NCI-H1694 (cell line): ENCODE measurements at places on chromosomes 12 and 14.

GRCh38 chr12:69851976-69852375 is 26.9 kb downstream of the MYRFL start:
- DNase-seq, result no peak

- no peak for DNase-seq
Measured at GRCh38 chr12:13210236-13211190, 14.0 kb downstream of the EMP1 start.

- no peak for DNase-seq
Measured at GRCh38 chr14:68081489-68081888, 261.9 kb downstream of the RAD51B start.

DNA sequence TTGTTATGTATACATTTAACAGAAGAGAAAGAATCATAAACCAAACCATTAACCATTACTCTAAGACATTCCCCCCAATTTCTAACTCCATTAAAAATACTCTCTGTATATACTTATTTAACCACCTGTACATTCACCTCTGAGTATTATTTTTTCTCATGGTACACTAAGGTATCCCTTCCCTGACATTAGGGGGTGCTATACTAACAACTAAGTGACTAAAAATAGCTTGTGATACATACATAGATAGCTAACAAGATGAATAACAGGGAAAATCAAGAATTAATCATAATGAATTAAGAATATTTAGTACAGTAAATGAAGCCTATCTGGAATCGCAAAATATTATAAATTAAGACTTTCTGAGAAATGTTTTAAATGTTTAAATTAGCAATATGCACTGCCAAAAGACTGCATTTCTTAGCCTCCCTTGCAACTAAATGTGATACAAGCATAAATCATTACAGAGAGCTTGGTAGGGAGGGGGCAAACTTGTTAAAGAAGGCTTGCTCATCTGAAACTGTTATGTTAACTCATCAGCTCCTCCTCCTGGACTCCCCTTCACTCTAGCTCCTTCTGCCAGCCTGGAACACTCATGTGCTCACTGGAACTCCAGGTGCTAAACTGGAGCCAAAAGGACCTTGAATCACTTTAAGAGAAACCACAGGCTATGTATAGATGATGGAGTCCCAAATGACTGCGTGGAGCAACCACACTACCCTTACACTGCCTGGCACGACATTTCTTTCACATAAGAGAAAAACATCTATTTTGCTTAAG is 14.9 kb downstream of the C2CD5 start:
- peak; percentile 49 for DNase-seq

DNA sequence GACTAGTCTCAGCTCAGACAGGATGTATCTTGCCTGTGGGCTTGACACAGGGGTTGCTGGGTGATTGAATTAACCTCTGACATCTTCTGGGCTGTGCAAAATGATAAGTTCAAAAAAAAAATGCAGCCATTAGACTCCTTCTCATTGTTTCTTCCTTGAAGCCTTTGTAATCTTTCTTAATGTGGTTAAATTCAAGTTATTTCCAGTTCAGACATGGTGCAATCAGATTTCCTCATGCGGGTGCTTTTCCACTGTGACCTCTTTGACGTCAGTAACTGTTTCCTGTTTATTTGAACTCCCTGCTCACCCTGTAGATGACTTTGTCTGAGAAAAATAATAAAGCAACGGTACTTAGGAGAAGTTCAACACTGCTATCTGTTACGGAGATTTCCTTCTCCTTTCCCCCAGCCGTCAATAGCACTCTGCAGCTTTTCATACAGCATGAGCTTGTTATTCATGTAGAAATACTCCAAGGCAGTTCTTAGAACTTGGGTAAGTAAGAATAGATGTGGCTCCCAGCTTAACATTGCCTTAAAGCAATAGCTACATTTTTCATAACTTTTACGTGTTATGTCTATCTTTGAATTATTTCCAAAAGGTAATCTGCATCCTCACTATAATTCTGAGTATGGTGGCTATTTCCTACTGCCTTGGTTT is 155.5 kb downstream of the PRKCH start:
- no peak for DNase-seq

DNA sequence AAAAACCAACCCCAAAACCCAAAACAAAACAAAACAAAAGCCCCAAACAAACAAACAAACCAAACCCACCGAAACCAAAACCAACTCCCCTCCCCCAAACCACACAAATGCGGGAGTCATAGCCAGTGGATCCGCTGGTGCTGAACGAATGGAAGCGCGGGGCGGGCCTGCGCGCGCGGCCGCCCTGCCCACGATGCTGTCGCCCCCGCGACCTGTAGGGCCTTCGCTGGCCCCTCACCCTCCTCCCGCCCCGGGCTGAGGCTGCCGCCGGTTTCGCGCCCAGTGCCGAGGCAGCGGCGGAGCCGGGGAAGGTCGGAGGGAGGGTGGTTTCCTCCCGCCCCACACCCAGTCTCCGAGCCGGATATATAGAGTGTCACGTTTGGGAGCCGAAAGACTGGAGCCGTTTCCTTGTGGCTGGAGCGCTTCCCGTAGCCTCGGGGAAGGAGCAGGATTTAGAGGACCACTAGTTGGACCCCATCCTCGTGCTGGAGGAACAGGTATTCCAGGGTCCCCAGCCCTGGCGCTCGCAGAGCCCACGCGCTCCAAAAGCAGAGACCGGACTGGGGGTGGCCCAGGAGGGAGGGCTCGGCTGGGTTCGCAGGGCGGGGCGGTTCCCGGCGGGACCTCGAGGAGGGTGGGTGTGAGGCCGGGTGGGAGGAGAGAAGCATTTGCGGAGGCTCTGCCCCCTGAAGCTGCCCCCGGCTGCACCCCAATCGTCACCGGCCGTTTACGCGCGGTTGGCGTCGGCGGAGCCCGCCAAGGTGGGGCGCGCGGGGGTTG is at the start of gene FAR2:
FAR2 (plus strand) TSS at position 368 of the 780 bp plus-strand sequence. CDS start 121,172 bp downstream, outside the sequence.
- no peak for DNase-seq

- DNase-seq, result peak; percentile 57
Measured at GRCh38 chr12:53213348-53213747, 6.3 kb upstream of the ITGB7 start.

DNA sequence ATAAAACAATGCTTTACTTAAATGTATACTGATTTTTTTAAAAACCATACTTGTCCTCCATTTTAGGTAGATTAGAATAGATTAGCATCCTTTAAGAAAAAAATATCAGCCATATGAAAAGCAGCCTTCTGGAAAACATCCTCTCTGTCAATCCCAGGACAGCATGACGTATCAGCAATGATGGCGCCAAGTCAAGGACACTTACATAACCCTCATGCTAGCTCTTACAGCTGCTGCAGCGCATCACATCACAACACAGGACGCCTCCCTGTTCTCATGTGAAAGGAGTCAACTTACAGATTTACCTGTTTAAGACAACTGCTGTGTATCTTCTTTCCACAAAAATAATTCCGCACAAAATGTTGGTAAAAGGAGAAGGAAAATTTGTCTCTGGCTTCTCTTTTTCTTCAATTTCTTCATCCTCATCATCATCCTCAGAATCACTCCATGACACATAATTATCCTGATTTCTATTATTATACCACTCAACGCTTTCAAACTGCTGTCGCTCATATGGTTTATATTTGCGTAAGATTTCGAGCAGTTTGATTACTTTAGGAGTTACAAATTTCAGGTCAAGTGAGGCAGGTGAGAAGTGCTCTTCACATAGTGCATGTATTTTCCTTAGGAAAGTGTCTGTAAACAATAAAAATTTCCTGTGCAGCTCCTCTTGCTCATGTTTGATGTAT is 33.3 kb downstream of the DICER1 start:
- DNase-seq, result no peak

DNA sequence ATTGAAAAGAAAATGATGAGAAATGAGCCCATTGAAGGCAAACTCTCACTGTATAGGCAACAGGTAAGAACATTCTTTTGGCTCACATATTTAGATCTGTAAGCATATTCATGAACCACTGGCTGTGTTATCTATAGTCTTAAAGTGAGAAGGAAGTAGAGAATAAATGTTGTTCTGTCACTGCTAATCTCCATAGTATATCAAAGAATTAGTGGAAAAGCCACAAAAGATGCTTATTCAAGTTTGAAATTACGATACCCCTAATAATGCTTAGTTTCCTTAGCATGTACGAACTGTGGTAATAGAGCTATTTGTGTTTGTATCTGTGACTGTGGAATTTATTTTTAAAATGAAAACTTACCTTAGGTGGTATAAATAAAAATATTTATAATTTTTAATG is 22.8 kb downstream of the IFT81 start:
- no peak for DNase-seq

- no peak for DNase-seq
Measured at GRCh38 chr12:119615518-119616475, 22.2 kb downstream of the TMEM233 start.

- DNase-seq, result no peak
Measured at GRCh38 chr12:132480623-132481132, 9.3 kb upstream of the FBRSL1 start.

- DNase-seq, result no peak
Measured at GRCh38 chr14:77375164-77375950, 1.5 kb downstream of the TMED8 start.

DNA sequence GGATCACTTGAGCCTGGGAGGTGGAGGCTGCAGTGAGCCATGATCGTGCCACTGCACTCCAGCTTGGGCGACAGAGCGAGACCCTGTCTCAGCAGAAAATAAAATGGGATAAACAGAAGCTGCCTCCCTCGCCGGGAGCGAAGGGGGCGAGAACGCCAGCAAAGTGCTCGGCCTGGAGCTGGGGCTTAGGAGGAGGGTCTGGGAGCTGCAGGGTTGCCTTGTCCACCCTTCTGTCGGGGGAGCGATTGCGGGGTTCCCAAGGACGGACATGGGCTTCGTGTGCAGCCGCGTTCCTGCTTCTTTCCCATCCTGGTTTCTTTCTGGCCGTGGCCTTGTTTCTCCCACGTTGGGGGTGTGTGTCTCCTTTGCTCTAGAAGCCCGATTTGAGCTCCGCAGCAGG is 27.9 kb upstream of the MLXIP start:
- no peak for DNase-seq

DNA sequence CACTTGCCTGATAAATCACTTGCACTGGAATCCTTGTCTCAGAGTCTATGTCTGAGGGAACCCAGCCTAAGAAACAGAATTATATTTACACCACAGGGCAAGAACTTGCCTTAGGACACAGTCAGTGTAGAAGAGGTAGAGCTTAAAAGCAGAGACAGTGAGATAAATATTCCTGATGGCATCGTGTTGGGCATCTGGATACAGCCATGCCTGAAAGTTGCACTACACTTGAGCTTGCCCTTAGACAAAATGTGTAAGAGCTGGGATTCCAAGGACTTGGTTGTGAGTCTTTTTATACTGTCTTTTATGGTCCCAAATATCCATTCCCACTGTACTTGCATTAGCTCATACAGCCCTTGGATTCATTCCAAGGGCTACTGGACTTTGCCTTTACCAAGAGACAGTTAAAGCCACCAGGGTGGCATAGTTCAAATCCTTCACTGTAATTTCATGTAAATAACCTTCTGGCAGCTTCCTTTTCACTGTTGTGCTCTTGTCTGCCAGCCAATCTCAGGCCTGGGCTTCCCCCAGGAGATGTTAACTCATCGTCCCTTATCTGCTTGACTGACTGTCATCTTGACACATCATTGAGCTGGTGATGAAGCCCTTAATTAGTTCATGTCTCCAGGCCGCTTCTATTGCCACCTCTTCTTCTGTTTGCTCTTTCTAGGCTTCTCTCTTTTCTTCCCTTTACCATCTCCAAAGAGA is 577.9 kb upstream of the TBX3 start:
- no peak for DNase-seq

- DNase-seq, result no peak
Measured at GRCh38 chr12:124841558-124841945, 22.1 kb downstream of the SCARB1 start.

- DNase-seq, result no peak
Measured at GRCh38 chr12:14431975-14432374, 66.5 kb downstream of the ATF7IP start.

- DNase-seq, result no peak
Measured at GRCh38 chr12:106204312-106204711, 43.5 kb downstream of the CKAP4 start.

DNA sequence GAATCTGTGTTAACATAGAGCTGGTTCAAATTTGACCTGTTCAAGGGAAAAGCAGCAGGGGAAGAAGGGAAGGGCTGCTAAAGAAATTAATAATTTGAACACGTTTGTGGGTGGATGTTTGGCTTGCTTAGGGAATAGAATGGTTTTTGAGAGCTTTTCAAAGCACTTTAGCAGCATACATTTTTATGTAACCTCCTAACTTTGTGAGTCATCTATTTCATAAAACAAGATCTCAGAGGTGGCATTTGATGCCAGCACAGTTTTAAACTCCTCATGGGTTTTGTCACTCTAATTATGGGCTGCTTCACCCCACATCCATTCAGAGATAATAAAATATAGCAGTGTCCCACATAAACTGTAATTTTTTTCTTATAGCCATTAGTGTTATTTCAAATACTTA is 143.8 kb downstream of the ACSS3 start:
- no peak for DNase-seq

DNA sequence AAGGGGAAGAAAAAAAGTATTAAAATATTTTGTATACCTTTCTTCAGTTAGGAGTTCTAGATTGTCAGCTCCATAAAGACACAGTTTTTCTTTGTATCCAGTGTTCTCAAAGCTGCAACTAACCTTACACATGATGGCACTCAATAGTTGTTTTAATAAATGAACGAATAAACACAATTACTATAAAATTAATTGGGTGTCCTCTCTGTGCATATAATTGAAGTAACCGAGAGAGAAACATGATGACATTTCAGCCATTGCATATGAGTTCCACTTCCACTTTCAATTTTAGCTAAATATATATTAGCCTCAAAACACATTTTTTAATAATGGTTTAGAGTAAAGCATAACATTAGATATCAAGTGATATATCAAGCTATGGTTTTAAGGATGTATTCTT is 671.2 kb downstream of the LRFN5 start:
- no peak for DNase-seq

- DNase-seq, result no peak
Measured at GRCh38 chr12:89717759-89718523, 9.3 kb upstream of the ATP2B1 start.

DNA sequence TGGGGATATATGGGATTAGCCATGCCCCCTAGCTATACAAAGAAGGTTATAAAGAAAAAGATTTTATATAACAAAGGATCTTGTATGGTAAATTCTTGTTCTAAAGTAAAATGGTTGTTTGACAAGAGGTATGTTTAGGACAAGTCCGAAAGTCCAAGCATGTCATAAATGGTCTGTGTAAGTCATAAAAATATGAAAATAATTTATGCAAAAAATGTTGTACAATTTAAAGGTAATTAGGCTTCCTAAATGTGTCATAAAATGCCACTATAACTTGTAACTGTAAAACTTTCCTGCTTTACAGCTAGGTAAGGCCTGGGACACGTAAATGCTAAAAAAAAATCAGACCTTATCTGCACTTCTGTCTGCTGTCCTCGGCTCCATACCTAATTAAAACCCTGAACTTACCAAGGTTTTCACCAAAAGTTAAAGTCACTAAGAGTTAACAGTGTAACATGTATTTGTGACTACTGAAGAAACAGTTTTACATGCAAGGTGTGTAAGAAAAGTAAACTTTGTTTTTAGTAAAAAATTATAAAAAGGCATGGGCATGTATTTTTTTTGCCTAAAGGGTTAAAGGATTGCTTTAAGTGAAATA is 110.0 kb upstream of the RESF1 start:
- DNase-seq, result peak; percentile 5
